ENCODE measurements at places on chromosomes 5 and 9. TPM values are rescaled to one million over a fixed set of nuclear protein-coding genes. Genes with fewer than 3 reads are reported as not detected.

DNA sequence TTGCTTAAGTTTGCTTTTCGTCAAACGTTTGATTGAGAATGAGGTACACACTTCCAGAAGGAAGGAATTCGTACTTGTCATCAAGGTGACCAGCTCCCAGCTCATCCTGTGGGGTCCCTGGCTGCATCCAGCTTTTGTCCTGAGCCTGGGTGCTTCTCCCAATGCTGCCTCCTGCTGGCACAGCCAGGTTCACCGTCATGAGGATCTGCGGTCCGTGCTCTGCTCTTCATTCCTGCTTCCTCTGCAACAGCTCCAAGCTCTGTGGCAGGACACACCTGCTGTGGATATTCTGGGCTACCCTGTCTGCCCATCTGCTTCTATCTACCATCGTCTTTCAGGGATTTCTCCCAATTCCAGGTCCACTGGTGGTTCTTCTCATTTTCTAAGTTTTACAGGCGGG, 13.3 kb upstream of the UBE2QL1 start:
- no peak for DNase-seq

GRCh38 chr5:158381614-158382160, 522.7 kb upstream of the CLINT1 start:
- no peak for DNase-seq

- DNase-seq = no peak
Observed at GRCh38 chr9:92392690-92393089, 11.7 kb downstream of the OGN start.

- DNase-seq = no peak
Observed at GRCh38 chr5:170333161-170333910, 35.8 kb upstream of the LCP2 start.

DNA sequence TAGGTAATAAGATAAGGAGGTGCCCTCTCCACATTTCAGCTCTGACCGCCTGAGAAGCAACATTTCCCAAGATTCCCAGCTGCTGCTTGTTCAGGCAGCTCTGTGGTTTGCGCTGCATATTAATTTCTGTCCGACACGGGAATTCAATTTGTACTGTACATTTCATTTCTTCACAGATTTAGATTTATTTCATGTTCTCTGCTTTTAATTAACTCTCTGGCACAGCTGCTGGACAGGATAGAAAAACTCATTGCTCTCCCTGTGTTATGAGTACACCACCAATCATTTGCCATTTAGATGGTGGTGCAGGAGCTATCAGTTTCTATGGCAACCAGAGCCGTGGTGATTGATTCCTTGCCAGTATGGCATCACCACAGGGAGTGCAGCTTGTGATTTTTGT, 558.5 kb downstream of the DMRTA1 start:
- DNase-seq = no peak

GRCh38 chr5:39417979-39418378, 6.8 kb downstream of the DAB2 start:
- no peak for DNase-seq

- no peak for DNase-seq
Observed at GRCh38 chr5:32928761-32929160, 217.6 kb downstream of the NPR3 start.

- DNase-seq = no peak
Observed at GRCh38 chr5:91357806-91358205, 25.3 kb downstream of the ARRDC3 start.

- DNase-seq = no peak
Observed at GRCh38 chr9:106535439-106535838, 327.5 kb upstream of the ZNF462 start.

GRCh38 chr5:40124367-40124766, 555.3 kb upstream of the PTGER4 start:
- DNase-seq = no peak

GRCh38 chr9:99249619-99250018, 27.5 kb downstream of the SEC61B start:
- no peak for DNase-seq

- DNase-seq = no peak
Observed at GRCh38 chr5:142717582-142718215, 31.8 kb upstream of the FGF1 start.

GRCh38 chr9:95224376-95225019, 93.0 kb downstream of the FANCC start:
- DNase-seq = no peak

DNA sequence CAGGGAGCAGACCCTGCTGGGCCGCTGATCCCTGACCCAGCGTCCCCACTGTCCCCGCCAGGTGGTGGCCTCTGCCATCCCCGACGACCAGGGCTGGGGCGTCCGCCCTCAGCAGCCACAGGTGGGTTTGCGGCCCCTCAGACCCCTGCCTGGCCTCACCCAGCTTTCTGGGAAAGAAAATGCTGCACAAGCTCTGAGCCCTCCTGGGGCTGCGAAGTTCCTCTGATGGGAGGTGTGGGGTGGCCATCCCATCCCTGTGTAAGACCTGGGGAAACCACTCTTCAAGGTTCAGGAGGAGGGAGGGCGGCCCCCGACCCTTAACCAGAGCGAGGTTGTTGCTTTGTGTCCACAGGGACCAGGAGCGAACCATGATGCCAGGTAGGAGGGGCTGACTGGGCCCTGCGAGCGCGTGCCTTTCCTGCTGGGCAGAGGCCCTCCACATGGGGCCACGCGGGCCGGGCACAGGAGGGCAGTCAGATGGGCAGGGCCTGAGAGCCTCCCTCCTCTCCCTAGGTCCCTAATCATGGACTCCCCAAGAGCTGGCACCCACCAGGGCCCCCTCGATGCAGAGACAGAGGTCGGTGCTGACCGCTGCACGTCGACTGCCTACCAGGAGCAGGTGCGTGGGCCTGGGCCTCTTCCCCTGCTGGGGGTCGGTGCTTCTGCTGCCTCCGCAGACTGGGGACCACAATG, 7.7 kb downstream of the NOXA1 start:
- DNase-seq = no peak

DNA sequence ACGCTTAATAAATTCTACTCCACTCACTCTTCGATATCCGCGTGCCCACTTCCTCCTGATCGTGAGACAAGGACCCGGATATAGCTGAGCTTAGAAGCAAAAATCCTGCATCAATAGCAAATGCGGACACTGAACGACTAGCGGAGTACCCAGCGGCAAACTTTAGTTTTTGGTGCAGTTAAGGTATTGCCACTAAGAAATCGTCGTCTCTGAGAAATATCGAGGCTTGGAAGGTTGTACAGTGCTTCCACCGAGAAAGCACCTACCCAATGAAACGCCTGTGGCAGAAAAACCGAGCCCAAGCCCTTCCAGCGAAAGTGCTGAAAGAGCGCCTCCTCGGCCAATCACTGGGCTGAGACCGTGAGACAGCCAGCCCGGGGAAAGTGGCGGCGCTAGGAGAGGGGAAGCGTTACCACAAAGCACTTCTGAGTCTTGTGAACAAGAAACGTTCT, 32.2 kb downstream of the ANXA2R start:
- no peak for DNase-seq

GRCh38 chr9:69027355-69028097, 8.0 kb upstream of the FXN start:
- peak; percentile 48 for DNase-seq

DNA sequence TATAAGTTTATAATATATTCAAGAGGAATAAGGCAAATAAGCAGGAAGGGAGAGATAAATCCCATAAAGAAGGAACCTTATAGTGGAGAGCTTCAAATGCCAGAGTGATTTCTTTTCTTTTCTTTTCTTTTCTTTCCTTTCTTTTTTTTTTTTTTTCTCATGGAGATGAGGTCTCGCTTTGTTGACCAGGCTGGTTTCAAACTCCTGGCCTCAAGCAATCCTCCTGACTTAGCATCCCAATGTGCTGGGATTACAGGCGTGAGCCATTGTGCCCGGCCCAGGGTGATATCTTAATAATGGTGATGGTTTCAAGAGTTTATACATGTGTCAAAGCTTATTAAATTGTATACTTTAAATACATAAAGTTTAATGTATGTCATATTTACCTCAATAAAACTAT, 19.6 kb upstream of the FOCAD start:
- DNase-seq = no peak

DNA sequence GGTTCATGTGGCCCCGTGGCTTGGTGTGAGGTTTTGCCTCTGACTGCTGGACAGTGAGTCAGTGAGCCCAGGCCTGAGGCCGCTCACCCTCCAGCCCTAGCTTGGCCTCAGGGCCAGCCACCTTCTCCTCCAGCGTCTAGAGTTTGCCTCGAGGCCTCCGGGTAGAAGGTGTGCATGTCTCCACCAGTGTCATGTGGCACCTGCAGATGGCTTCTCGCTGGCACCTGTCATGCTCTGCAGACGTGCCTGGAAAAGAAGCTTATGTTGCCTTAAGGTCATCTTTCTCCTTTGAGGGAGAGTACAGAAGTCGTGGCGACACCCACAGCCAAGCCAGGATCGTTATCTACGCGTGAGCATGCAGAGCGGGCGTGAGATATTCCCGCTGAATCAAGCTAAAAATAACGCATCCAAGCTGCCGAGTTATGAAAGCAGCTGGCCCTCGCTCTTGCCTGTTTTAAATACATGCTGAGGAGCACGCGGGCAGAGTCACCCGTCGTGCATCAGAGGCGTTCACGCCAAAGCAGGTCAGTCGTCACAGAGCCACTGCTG, 79.7 kb upstream of the FCN2 start:
- DNase-seq = no peak

DNA sequence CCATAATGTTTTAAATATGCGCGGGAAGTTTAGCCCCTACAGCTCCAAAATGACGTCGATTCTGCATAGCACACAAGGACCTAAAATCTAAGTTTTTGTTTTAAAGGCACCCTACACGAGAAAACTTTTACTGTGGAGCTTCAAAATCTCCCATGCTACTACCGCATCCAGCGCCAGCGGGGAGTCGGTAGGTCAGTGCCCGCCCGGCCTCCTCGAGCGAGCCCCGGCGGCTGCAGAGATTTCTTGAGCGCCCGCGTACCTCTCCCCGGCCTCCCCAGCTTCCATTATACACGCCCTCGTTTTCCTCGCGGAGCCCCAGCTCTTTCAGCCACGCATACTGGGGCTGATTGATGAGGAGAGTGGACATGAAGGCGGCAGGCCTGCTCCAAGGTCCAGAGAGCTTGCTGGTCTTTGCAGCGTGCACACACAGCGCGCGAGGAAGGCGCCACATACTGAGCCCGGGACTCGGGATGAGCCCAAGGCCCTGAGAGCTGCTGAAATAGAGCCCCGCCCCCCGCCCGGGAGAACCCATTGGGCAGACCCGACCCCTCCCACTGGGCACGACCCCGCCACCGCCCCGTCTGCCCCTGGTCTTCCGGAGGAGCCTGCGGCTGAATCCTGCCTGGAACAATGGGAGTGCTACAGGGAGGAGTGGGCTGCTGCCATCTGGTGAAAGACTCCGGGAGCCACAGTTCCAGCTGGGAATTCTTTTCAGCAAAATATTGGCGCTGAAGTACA, at the start of gene ALDH7A1:
ALDH7A1 (minus strand) TSS at position 472 of the 738 bp plus-strand sequence; CDS start at position 451, 21 bp downstream.
- peak; percentile 89 for DNase-seq

The PRRC2B gene
- polyA plus RNA-seq = 198 TPM

The TMEM161B gene
- 29.9 TPM for polyA plus RNA-seq

The CDC20B gene
- 0.65 TPM for polyA plus RNA-seq

The NMUR2 gene
- 0.12 TPM for polyA plus RNA-seq

The TICAM2 gene
- 5.5 TPM for polyA plus RNA-seq

The GAS1 gene
- 55.1 TPM for polyA plus RNA-seq

The FUT7 gene
- not detected for polyA plus RNA-seq

The MSX2 gene
- polyA plus RNA-seq = 0.35 TPM

All from right renal pelvis (tissue), 4 donors.